Hypothalamus (tissue), 51 donors: ENCODE measurements at places on chromosomes 6 and 20.

DNA sequence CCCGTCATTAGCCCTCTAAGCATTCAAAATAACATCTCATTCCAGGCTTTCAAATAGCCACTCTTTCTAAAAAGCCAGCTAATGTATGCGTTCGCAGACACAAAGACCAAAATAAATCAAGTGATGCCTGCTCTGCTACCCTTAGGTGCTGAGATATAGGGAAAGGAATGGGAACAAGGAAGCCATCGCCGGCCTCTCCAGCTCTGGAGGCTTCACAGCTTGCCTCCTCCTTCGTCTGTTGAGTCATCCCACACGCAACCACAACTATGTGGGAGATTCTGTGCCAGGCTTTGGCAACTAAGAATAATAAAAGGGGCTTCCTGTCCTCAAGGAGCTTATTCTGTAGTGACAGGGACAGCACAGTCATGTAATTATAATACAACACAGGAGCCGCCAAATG is 27.3 kb upstream of the SLC22A23 start:
- no peak for DNase-seq

DNA sequence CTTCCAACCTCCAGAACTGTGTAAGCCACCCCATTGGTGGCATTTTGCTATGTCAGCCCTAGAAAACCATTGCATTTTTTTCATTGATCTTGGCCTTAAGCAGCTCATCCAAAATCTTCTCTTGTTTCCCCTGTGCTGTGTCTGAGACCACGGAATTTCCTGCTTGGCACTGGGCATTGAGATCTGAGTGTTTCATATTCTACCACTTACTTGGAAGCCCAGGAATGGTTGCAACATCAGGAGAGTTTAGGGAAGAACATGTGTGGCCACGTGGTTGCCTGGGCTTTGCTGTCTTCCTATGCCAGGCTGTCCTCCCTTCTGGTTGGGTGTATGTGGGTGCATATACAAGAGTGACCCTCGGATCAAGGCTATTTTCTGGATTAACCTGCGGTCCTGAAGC is 139.3 kb upstream of the PMEPA1 start:
- no peak for DNase-seq

- DNase-seq: peak; percentile 31
These were observed 769.9 kb downstream of the QKI start for GRCh38 chr6:164184410-164184809.

GRCh38 chr6:41255638-41256246 is 27.6 kb downstream of the TREML4 start:
- no peak for DNase-seq

DNA sequence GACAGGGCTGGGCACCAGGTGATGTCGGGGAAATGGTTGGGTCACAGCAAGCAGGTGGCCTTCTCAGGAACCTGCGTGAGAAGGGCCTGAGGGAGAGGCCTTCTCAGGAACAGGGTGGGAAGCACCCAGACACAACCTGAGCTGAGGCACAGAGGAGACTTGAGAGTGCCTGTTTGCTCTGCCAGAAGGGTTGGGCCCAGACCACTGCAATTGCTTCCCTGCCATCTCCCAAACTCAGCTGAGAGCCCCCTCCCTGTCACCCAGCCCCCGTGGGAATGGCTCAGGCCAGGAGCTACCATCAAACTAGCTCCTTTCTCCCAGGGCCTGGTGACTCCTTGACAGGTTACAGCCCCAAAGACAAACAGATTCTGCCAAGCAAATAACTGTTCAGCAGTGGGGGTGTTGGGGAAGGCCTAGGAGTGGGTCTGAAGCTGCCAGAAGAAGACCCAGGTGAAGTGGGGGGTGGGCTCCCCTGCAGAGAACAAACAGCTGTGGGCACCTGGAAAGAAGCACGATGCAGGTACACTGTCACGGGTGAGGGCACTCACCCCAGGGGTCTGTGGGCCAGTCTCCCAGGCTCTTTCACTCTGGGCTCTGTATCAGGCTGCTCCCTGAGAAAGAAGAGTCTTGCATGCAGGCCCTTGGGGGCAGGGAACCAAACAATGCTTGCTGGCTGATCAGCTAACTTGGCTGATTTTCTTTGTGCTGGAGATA is 30.4 kb upstream of the SPDEF start:
- no peak for DNase-seq

DNA sequence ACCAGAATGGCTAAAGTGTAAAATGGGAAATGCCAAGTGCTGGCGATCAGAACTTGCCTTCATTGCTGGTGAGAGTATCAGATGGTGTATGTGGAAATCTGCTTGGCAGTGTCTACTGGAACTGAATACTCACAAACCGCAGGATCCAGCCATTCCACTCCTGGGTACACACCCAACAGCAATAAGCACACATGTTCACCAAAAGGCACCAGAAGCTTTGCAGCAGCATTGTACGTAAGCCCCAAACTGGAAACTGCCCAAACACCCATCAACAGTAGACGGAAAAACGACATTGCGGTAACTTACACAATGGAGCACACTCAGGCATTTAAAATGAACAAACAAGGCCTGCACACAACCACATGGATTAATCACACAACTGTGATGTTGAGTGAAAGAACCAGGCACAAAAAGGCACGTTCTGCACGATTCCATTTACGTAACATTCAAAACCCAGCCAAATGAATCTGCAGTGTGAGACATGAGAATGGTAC is 37.3 kb upstream of the BPIFA2 start:
- DNase-seq: no peak

DNA sequence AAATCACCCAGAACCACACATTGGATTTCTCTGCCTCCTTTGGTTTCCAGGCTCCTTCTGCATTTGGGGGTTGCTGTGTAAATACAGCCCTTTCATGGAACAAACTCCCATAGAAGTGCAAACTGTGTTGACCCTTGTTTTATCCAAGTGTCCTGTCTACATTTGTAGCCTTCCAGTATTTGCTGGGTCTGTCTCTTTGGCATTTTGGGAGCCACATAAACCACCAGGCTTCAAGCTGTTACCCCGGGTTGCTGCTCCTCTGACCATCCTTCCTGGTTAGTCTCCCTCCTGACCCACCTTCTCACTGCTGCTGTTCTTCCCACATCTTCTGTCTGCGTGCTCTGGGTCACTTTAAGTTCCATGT is 7.6 kb upstream of the MTHFD1L start:
- DNase-seq: no peak

DNA sequence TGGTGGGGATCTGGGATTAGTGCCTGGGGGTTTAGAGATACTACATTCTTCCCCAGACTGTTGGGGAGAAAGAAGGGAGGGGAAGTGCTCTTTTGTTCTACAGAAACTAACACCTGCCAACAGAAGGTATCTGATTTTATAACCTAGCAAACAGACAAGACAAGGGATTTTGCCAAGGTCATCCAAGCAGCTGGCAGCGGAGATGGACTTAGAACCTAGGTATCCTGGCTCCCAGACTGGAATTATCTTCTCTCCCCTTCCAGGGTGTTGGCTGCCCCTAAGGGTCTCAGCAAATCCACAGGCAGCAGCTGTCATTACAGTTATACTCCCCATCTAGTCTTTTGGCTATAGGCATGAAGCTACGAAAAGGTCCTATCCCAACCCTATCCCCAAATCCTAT is 8.4 kb downstream of the SDC4 start:
- DNase-seq: no peak
